ENCODE measurements at places on chromosomes 13 and 19.

DNA sequence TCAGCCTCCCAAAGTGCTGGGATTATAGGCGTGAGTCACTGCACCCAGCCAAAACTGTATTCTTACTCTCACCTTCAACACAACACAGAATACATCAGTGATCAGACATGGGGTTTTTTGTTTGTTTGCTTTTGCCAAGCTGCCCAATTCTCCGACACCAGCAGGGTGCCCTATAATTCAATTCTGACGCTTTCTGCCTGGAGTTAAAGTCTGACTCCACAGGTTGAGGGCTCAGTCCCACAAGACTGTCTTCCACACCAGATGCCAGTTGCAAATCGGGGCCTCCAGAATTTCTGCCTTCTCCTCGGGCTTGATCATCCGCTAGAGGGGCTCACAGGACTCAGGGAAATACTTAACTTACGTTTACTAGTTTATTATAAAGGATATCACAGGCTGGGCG, 22.1 kb downstream of the FBN3 start:
- DNase-seq: no peak

GRCh38 chr19:3363841-3364500, 2.4 kb upstream of the NFIC start:
- no peak for DNase-seq

DNA sequence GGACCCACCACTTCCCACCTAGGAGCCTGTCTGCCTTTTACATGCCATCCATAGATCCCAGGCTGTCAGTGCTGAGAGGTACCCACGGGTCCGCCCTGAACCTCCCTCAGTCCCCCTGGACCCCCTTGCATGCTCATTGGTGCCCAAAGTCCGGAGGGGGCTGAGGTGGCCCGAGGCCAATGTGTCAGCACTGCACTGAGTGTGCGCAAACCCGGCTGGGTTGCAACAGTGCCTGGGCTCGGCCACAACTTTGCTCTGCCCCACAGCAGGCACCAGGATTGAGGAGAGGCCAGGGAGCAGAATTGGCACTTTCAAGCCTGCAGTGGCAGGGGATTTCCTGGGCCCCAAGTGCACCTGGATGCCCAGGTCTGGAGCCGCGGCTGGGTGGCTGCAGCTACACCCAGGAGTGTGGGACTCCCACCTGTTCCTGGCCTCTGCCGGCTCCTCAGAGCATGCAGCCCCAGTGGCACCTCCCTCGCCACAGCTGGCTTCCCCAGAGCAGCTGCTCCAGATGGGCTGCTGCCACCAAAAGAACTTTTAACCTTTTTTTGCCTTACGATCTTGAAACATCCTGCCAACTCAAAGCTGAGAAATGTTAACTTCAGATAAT, 837.0 kb downstream of the SLITRK6 start:
- no peak for DNase-seq

DNA sequence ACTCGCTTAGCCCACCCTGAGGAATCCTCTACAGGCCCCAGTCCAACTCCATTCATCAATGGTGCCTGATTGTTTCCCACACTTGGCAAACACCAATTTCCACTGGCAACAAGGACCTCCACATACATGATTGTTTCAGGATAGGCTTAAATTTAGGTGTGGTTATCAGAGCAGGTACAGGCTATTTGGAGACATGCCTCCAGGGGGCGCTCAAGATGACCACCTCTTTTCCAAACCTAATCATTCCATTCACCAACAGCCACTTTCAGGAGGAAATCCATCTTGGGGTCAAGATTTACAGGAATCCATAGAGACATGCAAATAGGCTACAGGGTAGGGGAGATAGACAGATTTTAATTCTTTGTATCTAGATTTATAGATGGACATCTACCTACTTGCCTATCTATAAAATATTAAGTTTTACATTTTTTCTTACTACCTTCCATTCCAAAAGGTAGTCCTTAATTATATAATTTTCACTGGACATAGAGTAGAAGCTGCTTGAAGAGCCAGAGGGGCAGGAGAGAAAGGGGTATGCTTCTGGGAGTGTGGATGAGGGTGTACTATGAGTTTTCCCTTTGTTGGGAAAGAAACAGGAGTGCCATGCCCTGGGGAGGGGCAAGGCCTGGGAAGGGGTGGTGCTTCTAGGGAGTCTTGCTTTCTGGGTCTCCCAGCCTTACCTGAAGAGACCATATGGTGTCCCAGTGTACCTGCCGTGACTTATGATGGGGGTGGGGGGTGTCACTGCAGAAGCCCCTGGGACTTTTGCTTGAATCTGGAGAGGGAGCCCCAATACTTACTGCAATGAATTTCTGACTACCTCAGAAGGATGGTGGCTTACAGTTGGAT, 14.1 kb upstream of the PCDH8 start:
- DNase-seq: no peak

DNA sequence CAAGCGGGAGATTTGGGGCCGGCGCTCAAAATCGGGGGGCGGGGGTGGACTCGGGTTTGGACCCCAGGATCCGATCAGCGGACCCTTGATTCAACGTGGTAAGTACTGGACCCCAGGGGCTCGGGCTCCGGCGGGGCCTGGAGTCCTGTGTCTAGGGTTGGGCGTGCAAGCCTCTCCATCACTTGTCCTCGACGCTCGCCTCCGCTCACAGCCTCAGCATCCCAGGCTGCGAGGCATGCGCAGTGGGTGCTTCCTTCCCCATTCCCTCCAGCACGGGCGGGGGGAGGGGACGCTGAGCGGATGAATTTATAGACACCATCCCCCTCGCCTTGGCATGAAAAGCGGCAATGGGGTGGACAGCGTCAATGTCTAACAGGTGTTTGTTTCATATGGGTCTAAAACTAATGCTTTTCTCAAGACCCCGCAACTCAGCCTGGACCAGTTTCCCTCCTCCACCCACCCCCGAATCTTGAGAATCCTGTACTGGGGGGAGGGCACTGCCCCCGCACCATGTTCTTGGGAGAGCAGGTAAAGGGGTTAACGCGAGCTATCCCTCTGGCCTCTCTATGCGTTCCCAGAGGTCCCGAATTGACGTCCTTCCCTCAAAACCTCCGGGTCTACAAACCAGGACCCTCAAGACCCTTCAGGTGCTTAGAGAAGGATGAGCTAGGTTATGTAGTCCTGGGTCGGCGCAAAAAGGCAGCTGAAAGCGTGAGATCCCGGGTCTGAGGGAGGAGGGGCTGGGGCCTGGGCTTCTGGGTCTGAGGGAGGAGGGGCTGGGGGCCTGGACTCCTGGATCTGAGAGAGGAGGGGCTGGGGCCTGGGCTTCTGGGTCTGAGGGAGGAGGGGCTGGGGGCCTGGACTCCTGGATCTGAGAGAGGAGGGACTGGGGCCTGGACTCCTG, 579 bp downstream of the CPT1C start:
- DNase-seq: peak; percentile 57

- no peak for DNase-seq
Measured at GRCh38 chr13:97342136-97342535, 91.8 kb upstream of the RAP2A start.

- DNase-seq: no peak
Measured at GRCh38 chr13:43629691-43630480, 156.9 kb downstream of the ENOX1 start.

All from tibial artery (tissue), 4 donors.